ENCODE measurements at places on chromosomes 12 and 14. TPM values are rescaled to one million over a fixed set of nuclear protein-coding genes. Genes with fewer than 3 reads are reported as not detected.

The BCAT1 gene
- 13.1 TPM for total RNA-seq

The SUSD6 gene
- 7.7 TPM for total RNA-seq

The AVPR1A gene
- total RNA-seq = 0.09 TPM

The GPR137C gene
- total RNA-seq = 0.06 TPM

The CLEC12A gene
- not detected for total RNA-seq

The NTF3 gene
- total RNA-seq = not detected

The INSM2 gene
- 0.04 TPM for total RNA-seq

The TMEM63C gene
- 8.0 TPM for total RNA-seq

The TMEM260 gene
- 3.4 TPM for total RNA-seq

The NTN4 gene
- 43.4 TPM for total RNA-seq

The RAB21 gene
- total RNA-seq = 49.6 TPM

The SERPINA9 gene
- not detected for total RNA-seq

The CHGA gene
- 3.0 TPM for total RNA-seq

The AQP2 gene
- total RNA-seq = not detected

The GRIN2B gene
- total RNA-seq = 5.3 TPM

The B3GNT4 gene
- 0.77 TPM for total RNA-seq

The WSCD2 gene
- not detected for total RNA-seq

The UBE3B gene
- total RNA-seq = 13.9 TPM

The CLEC4C gene
- total RNA-seq = not detected

The RNASE1 gene
- 0.45 TPM for total RNA-seq

The MYF6 gene
- total RNA-seq = not detected

The SOAT2 gene
- 0.26 TPM for total RNA-seq

The HNF1A gene
- total RNA-seq = 2.8 TPM

The FAM181A gene
- not detected for total RNA-seq

The PTCSC3 gene
- total RNA-seq = not detected

The MCRS1 gene
- total RNA-seq = 57.2 TPM

The KRT76 gene
- total RNA-seq = not detected

The KLRC4 gene
- total RNA-seq = not detected

The NOS1 gene
- total RNA-seq = 0.70 TPM

The MYO1A gene
- 0.10 TPM for total RNA-seq
